GM12864 (cell line): ENCODE measurements at places on chromosomes 3 and 15.

- no peak for DNase-seq
Observed at GRCh38 chr15:92395098-92395635, 1.5 kb downstream of the ST8SIA2 start.

DNA sequence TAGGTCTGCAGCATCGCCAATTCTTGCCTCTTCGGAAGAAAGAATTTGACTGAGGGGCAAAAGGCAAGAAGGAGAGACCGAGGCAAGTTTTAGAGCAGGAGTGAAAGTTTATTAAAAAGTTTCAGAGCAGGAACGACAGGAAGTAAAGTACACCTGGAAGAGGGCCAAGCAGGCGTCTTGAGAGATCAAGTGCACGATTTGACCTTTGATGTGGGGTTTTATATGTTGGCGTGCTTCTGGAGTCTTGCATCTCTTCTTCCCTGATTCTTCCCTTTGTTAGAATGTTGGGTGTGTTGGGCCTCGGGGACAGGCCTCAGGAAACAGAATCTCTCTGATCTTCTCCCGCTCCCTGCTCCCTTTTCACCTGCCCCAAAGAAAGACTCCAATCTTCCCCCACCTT, 40.6 kb upstream of the FLNB start:
- no peak for DNase-seq

DNA sequence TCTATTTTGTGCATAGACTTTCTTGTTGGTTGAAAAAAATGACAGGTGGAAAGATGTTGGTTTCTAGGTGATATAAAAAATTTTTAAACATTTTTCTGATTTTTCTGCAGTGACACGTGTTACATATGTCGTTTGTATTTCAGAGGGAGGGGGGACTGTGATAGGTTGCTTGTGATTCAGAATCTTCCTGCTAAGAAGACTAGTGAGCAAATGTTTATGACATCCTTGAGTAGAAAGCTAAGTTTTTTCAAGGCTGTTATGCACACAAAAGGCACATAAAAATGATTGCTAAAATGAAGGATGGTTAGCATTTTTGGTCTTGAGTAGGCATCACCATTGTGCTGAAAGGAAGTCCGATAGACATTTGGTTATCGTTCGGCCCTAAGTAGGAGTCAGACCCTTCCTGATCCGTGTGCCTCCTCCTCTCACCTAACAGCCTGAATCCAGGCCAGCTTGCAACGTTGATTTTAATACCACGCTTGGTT, 1.5 kb downstream of the ZNF639 start:
- no peak for DNase-seq

- DNase-seq = no peak
Observed at GRCh38 chr15:95327183-95327525, 1003.3 kb upstream of the NR2F2 start.

- DNase-seq = no peak
Observed at GRCh38 chr3:177714945-177715344, 517.7 kb upstream of the TBL1XR1 start.

DNA sequence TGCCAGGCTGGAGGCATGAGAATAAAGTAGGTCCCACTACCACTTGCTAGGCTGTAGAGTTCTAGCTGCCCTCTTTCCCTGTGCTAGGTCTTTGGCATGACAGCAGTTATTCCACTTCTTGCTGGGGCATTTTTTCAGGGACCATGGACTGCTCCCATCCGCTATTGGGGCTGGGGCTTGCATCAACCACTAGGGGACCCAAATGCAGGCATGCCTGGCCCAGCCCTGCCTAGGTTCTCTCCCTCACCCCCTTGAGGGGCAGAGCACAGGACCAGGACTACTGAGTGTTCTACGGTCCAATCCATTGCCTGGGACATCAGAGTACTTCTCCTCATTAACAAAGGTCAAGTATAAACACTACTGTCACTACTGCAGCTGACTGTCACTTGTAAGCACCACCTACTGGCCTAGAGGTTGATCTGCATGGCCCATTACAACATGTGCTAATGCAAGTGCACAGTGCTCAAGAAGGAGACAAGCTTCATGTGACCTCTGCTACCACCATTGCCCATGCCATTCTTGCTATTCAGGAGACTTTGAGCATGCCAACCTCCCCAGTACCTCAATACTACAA, 270.5 kb downstream of the MBNL1 start:
- no peak for DNase-seq

DNA sequence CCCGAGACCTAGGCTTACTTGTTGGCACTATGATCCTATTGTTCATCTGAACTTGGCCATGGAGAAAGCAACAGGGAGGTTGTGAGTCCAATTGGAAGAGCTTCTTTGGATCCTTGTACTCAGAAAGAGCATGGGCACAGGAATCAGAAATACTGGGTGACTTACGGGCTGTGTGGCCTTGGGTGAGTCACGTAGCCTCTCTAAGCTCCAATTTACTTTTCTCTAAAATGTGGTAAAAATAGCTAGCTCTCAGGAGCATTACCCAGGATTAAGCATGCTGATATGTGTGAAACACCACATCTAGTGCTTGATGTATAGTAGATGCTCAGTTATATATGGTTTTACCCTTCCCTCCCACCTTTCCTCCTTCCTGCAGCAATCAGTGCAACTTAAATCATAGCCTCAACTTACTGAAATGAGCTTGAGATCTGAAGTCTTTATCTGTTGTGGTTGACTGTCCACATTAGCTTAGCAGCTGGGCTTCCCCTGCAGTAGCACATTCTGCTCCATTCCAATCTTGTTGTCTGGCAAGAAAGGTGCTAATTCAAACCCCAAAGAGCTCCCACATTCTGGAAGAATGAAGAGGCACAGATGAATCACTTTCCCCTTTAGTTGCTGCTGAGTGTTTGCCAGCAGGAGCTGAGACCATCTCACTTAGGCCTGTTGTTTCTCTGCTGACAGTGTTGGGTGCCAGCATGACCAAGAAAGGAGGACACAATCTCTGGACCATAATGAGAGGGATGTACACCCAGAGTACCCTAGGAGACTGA, 299.1 kb upstream of the TRIM42 start:
- DNase-seq = no peak

DNA sequence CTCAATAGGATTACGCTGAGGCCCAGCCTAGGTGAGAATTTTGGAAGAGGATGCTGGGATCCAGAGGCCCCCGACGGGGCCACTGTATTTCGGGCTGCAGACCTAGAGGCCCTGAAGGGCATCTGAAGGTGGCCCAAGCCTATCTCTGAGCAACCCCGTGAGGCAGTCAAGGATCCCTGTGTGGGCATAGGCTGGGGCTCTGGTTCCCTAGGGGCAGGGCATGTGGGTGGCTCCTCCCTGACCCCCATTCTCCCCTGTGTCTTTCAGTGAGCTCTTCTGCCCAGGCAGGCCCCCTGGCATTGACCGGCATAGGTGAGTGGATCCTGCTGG, 216.0 kb downstream of the SNRPN start:
- no peak for DNase-seq

DNA sequence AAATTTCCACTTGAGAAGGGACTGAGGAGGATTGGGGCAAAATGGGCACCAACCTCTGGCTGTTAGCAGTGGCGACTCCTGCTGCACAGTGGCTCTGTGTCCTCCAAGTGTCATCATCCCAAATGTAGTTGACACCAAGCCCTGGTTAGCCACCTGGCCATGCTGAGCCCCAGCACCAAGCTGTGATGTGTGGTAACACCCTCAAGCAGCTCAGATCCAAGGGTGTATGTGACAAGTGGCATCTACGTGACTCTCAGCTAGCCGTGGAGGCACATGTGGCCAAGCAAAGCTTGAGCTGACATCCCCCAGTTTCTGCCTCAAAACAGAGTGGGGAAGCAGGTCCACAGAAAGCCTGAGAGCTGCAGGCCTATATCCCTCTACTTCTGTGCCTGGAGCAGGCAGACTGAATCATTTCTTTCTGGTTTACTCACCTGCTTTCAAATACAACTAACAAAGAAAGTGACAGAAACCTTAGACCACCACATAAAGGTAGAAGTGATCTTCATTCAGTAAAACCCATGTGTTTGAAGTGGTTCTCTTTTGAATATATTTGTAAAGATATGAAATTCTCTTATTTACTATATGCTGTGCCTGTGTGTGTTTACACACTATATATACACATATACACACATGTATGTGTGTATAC, 40.0 kb downstream of the FOXP1 start:
- no peak for DNase-seq

- DNase-seq = no peak
Observed at GRCh38 chr3:169455472-169455871, 208.0 kb downstream of the MECOM start.

DNA sequence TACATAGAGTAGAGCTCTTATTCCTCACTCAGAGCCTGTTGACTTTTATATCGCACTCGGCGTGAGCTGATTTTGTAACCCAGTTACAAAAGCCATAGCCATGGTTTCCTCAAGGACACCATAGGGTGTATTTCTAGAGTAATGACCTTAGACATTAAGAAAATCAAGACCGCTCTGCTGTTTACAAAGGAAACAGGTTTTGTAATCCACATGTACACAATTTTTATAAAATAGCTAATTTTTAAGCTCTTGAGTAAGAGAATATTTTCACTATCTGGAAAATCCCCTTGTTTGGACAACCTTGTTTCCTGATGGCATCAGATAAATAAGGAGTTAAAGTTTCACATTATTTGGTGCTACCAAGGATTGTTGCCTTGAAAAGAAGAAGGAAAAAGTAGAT, 104.7 kb downstream of the PGPEP1L start:
- no peak for DNase-seq

DNA sequence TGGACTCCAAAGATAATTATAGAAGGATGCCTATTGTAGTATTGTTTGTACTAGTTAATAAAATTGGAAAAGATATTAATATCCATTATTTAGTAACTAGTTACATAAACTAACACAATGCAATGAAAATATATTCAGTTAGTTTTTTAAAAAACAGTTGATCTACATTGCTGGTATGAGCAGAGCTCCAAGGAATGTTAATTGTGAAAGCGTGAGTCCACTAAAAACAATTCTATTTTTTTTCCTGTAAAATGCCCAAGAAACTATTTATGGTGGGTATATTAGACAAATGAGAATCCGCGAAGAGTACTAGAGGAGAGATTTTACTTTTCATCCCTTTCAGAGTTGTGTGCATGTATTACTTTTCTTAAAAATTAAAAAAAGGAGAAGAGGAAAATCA, 104.3 kb downstream of the MCTP2 start:
- DNase-seq = no peak

DNA sequence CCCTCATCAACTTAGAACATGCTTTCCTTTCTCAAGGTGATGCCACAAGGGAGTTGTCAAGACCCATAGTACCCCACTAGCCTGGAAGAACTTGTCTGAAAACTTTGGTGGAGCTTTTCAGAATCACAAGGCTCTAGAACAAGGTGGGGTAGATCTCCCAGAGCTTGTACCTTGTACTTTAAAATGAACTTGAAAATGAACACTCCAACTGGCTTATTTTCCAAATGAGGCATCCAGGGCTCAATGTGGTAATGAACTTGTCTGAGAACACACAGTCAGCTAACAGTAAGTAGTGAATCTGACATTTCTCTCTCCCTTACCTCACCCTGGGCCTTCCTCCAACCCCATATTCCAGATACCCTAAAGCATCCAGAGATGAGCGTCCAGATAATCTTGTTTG, 81.8 kb upstream of the THBS1 start:
- DNase-seq = no peak

DNA sequence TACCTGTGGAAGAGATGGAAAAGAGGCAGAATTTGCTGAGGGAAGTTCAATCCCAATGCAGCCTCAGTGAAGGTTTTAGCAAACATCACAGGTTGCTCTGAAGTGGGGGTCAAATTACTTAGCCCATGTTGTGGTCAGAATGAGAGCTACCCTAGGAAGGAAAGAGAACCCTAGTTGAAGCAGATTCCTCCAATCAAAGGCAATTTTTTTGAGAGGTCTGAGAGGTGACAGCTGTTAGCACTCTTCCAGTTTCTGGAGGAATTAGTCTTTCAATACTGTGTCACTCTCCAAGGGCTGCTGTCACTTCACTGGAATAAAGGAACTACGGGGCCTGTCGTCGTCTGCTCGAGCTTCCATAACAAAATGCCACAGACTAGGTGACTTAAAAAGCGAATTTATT, 584.2 kb upstream of the DPPA4 start:
- no peak for DNase-seq

- no peak for DNase-seq
Observed at GRCh38 chr15:35603856-35604255, 57.9 kb upstream of the DPH6 start.

- no peak for DNase-seq
Observed at GRCh38 chr15:100134089-100134583, 207.6 kb downstream of the ADAMTS17 start.

DNA sequence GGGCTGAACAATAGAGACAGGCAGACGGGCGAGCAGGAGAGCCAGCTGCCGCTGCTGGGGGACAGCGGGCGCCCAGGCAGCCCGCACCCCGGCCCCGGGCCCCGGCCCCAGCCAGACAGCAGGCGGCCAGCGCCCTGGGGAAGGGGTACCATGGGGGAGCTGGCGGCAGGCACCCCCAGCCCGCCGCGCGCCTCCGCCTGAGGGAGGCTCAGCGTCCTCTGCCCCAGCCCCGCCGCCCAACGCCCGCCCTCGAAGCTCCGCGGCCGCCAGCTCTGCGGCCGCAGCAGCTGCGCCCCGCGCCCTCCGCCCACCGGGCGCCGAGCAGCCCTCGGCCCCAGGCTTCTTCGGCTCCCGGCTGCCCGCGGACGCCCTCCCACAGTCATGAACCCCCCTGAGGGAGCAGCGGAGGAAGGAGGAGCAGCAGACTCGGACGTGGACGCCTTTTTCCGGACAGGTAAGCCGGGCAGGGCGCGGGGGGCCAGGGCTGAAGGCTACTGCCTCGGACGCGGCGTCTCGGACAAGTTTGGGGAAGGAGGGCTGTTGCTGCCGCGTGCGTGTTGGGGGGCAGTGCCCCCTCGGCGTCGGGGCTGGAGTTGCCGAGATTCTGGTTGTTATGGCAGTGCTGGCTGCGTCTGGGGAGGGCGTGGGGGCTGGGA, 41.6 kb upstream of the ROPN1 start:
- DNase-seq = no peak

- no peak for DNase-seq
Observed at GRCh38 chr15:42348083-42348482, 11.2 kb upstream of the CAPN3 start.

DNA sequence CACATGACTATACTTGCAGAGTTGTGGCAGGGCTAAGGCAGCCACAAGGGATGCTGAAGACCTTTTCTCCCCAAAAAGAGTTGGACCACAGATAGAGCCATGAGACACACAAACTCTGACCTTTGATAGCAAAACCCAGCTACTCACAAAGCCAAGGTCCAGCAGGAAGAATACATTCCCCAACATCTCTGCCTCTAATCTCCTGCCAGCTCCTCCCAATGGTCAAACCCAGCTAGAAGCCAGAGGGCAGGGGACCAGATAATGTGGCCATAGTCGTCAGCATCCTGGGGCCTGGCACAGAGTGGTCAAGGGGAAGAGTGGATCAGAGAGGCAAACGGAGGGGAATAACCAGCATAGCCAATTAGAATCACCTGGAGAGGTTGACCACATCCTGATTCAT, 28.2 kb downstream of the SLC6A1 start:
- DNase-seq = no peak

GRCh38 chr15:67911727-67912126, 71.9 kb upstream of the RNU6-1 start:
- no peak for DNase-seq

- no peak for DNase-seq
Observed at GRCh38 chr3:197513953-197514785, 41.6 kb downstream of the BDH1 start.
